WERI-Rb-1 (cell line): ENCODE measurements at places on chromosomes 2 and 18.

GRCh38 chr2:157444641-157445040 is 752 bp upstream of the CYTIP start:
- no peak for DNase-seq

GRCh38 chr2:28393114-28393836 is 617 bp downstream of the FOSL2 start:
- peak; percentile 72 for DNase-seq

- DNase-seq: no peak
These were observed 79.8 kb downstream of the LONRF2 start for GRCh38 chr2:100242476-100242875.

DNA sequence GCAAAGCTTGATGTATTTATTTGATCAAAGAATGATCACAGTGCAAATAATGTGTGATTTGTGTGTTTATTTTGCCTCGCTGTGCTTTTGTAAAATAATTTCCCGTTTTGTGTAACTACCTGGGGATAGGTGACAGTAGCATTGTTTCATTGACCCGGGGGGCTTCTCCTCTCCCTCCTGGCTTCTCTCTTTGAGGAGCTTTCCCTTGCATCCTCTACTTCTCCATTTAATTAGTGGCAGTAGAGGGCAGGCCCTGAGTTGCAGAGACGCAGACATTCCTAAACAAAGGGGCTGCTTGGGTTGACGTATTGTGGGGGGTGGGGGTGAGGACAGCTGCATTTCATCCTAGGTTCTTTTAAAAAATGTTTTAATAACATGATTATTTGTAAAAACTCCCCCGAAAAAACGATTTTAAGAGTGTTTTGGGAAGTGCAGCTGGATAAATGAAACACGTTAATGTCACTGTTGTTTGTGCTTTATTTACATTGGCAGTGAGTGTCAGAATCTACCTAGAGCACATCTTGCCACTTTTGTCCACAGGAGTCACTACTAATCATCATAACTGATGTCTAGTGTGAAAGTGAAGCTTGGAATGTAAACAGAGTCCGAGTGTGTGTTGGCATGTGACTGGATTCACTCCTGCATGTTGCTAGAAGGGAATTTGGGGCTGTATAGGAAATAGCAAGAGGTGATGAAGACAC is 2.2 kb downstream of the NEDD4L start:
- DNase-seq: no peak

DNA sequence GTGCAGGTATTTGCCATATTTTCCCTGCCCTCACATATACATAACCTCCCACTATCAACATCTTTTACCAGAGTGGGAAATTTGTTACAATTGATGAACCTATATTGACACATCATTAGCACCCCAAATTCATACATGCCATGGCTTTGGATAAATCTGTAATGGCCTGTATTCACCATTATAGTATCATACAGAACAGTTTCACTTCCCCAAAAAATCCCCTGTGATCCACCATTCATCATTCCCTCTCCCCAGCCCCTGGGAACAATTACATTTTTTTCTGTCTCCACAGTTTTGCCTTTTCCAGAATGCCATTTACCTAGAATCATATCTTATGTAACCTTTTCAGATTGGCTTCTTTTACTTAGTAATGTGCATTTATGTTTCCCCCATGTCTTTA is 494.5 kb downstream of the RNF144A start:
- DNase-seq: no peak

DNA sequence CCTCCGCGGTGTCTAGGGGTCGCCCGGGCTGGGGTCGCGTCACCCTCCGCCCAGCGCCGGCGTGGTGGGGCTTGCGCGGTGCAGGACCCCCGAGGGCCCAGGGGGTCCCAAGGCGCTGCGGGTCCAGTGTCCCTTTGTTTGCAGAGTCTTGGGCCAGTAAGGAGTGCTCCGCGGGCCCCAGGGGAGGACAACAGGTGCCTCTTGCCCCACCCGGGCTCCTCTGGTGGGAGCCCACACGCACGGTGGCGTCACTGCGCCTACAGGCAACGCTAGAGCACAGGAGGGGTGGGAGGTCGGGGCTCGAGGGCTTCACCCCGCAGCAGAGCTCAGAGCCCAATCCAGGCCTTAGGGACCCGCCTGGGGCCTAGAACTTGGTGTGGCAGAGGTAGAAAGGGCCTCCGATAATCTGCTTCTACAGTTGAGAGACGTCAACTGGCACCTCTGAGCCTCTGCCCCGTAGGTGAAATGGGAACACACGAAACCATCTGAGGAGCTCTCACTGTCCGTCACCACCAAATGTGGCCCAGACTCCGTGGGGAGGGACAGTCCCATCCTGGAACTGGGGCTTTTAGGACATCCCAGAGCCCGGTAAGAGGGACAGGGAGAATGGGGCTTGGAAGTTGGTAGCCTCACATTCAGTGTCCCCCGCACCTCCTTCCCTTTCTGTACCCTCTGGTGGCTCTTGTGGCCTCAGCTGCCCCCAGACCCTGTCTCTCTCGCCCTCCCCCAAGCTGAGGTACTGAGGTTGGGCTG is 1.4 kb downstream of the ARID5A start:
- DNase-seq: no peak

- DNase-seq: no peak
These were observed 97.1 kb downstream of the USP40 start for GRCh38 chr2:233469261-233470010.

DNA sequence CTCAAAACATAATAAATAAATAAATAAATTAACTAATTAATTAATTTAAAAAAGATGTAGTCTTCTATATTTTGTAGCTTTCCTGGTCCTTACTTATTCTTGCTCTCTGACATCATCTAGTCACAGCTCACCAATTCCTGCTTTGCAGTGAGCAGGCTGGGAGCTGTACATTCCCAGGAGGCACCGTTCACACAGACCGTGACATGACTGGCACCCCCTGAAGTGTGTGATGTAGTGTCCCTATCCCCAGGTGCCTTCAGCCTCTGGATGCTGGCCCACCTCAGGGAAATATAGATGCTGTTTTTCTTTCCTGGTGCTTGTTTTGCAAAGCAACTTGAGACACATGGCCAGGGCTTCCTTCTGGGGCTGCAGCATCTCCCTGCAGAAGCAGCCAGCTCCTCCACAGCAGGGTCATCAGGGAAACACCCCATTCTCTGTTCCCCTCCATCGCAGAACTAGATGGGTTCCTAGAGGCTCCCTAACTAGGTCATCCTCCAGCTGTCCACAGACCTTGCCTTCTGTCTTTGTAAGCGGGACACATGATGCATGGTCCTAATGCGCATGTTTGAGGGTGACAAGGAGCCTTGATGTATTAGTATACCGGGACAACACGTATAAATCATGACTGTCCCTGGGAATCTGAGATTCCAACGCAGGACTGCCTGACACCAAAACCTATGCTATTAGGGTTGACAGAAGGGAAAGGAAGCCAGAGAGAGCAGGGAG is 76.4 kb downstream of the RHOB start:
- no peak for DNase-seq
